T-cell (primary cell): ENCODE measurements at places on chromosomes 11 and 22. TPM values are rescaled to one million over a fixed set of nuclear protein-coding genes. Genes with fewer than 3 reads are reported as not detected.

CRACR2B gene
- 1.4 TPM for total RNA-seq

CST6 gene
- total RNA-seq = not detected

GRCh38 chr11:10375280-10375971 lies 70.6 kb downstream of the ADM start:
- DNase-seq = no peak

DNA sequence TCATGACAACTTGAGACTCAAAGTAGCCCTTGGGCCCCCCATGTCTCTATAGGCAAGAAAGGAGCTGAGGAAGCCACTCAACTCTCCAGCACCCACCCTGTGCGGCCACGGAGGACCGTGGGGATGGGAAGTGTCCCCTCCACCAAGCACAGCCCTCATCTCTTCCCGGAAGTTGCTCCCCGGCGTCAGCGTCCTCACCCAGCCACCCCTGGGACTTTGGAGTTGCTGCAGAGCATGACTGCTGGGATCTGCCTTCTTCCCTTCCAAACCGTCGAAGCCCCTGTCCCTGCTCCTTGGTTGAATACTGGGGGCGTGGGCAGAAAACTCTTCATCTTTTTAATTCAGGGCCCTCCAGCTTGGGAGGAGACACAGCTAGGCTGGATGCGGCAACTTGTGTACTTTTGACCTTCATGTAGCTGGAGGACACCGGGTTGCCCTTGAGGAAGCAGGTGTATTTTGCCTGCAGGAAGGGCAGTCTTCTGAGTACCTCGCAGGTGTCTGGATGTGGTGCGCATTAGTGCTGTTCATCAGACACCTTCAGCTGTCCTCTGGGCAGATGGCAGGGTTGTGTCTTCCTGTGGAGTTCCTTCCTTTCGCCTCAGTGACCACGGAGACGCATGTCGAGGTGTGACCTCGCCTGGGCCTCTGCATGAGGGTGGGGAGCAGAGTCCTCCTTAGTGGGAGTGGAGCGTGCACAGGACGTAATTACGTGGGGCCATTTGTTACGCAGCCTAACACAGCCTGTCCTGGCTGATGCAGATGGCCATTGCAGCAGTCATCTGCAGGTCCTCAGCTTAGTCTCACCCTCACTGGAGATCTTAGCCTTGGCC lies 12.2 kb upstream of the IFITM3 start:
- no peak for DNase-seq

DNA sequence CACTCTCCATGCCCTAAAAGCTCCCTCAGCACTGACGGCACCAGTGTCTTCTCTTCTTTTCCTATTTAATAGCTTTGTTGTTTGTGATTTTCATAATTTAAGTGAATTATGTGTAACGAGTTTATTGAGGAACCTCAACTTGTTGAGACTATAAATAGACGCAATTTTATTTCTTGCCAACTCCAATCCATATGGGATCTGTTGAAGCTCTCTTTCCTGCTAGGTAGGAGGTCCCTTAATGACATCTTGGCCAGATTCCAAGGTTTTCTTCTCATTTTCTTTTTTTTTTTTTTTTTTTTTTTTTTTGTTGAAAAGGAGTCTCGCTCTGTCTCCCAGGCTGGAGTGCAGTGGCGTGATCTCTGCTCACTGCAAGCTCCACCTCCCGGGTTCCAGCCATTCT lies 14.2 kb downstream of the RTL6 start:
- DNase-seq = no peak

SERHL2 gene
- 0.85 TPM for total RNA-seq

- no peak for DNase-seq
These were observed 10.5 kb upstream of the ALX4 start for GRCh38 chr11:44320289-44320973.

GRCh38 chr11:120520091-120520822 lies 8.7 kb downstream of the GRIK4 start:
- no peak for DNase-seq

APOA5 gene
- total RNA-seq = 0.85 TPM

MMP12 gene
- total RNA-seq = not detected

DNA sequence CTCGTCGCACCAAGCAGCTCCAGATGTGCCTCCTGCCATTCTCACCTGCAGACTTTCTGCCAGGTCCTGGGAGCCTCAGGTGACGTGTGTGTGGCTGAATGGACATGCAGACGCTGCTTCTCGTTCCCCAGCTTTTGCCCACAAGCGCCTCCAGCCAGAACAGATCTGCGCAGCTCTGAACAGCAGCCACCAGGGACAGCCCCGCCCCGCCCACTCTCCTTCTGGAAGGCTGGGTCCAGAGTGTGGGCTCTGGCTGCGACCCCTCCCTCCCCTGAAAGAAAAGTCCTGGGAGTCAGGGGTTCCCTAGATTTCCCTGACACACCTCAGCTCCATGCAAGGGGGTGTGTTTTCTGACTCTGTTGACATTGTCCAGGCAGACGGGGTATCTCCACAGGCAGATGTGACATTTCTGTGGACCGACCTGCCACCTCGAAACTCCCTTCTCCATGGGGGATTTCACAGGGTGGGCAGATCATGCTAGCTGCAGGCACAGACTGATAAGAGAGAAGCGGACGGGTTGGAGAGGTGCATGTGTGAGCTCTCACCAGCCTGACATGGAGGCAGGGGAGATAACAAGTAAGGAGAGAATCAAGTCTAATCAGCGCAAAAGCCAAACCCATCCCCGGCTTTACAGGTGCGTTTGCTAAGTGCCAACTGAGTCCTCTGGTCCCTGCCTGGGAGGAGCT lies 19.8 kb downstream of the SLCO2B1 start:
- no peak for DNase-seq

GRCh38 chr11:24511511-24511910 lies 14.7 kb downstream of the LUZP2 start:
- DNase-seq = no peak

DNA sequence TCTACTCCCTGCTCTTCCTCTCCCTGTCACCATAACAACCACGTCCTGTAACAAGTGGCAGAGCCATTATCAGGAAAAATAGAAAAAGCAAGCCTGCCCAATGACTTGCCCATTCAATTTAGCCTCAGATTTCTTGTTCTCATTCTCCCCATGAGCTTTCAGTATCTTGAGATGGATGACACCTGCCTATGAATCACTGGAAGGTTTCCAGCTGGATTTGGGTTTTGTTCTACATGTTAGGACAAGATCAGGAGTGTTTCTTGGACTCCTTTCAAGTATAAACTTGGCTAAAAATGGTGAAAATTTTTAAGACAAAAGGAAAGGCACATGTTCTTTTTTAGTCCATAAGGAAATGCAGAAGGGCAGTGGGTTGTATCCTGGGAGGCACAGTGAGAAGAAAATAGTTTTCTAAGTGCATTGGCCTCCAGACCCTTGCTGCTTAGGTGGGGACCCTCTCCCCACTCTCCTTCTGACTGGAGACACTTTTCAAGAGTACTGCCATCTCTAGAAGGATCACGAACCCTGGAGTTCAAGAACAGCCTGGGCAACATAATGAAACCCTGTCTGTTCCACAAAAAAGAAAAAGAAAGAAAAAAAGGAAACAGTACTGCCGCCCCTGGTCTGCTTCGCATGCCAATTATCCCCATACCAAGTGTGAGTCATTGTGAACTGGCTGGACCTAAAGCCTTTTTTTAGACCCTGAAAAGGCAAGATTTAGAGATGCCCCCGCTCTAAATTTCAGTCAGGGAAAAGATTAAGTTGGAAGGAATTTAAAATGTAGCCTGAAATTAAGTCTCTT lies 51.0 kb downstream of the MTNR1B start:
- no peak for DNase-seq

MRE11 gene
- 33.2 TPM for total RNA-seq

CAPN5 gene
- total RNA-seq = 3.1 TPM

GRCh38 chr11:126355324-126355925 lies at the start of gene ST3GAL4:
TSS of gene ST3GAL4 (plus strand) at chr11:126355686. CDS start at chr11:126406156, 50,470 bp downstream.
- peak; percentile 32 for DNase-seq

GPHA2 gene
- not detected for total RNA-seq

DNA sequence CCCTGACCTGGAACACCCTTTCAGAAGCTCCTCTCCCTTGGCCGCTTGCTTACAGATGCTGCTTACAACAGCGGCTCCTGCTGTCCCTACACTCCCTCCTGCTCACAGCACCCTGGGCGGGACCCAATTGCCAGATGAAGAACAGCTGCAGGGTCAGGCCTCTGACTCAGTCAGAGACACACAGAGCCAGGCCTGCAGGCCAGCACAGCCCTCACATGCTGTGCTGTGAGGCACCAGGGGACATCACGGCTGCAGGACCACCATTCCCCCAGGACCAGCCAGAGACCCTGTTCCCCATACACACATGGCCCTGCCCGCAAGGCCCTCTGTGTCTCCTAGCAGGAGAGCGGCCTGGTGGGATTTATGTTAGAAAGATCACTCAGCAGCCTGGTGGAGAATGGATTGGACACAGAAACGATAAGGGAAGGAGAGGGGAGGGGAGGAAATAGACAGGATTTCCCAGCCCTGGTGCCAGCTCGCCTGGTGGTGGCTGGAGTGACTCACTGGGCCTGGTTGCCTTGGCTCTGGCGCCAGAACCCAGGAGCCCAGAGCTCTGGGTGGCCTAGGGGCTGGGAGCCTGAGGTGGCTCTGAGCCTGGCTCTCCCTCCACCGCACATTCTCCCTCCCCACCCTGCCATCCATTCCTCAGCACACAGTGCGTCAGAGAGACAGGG lies 6.7 kb downstream of the CAPN5 start:
- DNase-seq = no peak

GRCh38 chr11:65500387-65501185 lies 1.7 kb downstream of the MALAT1 start:
- no peak for DNase-seq

CASTOR1 gene
- total RNA-seq = 12.8 TPM

MMP3 gene
- total RNA-seq = not detected

DNA sequence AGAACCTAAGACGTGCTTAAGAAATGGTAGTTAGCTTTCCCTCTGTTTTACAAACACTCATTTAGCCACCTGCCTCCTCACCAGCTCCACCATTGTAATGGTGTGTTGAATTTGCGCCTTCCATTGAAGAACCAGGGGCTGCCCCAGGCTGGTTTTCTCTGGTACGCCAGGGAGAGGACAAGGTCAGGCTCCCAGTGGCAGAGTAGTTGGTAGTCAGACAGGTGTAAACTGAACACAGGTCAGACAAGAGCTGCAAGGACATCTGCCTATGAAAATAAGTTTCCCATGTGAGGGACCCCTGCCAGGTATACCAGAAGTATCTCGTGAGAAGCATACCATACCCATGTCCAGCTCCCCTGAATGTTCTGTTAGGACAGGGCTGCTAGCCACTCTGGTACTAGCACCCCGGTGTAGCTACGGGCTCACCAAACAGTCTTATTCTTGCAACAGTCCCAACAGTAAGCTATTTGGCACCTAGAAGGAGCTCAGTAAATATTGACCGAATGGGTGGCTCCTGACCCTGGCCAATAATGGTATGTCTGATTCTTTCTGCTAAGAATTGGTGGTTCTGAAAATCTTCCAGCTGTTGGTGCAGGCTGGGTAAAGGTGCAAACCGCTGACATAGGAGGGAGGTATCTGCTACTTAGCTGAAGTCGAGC lies 359.0 kb downstream of the LARGE1 start:
- no peak for DNase-seq

ACR gene
- not detected for total RNA-seq

- no peak for DNase-seq
These were observed 108.4 kb downstream of the GALNT18 start for GRCh38 chr11:11513422-11513821.

CCDC157 gene
- 5.1 TPM for total RNA-seq

GRCh38 chr22:20863366-20863765 lies 4.6 kb downstream of the SNAP29 start:
- no peak for DNase-seq

- no peak for DNase-seq
These were observed 14.6 kb upstream of the POLD3 start for GRCh38 chr11:74577624-74578396.
